Muscle of back (tissue), 13 donors: ENCODE measurements at places on chromosomes 2 and 18.

GRCh38 chr2:69997015-69997830, 35.8 kb upstream of the ASPRV1 start:
- DNase-seq = peak; percentile 17

DNA sequence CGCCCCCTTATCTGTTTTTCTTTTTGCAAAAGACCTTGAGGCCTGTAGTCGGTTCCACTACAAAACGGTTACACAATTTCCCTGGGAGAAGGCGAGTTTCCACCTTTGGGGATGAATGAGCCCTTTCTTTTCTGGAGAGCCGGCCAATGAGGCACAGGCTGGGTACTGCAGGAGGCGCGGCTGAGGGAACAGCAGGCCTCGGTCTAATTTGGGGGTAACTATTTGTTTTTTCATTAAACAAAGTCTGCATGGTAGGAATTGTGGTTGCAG, 129.2 kb downstream of the MYCN start:
- no peak for DNase-seq

- no peak for DNase-seq
These were observed 58.5 kb downstream of the HS1BP3 start for GRCh38 chr2:20592106-20593071.

DNA sequence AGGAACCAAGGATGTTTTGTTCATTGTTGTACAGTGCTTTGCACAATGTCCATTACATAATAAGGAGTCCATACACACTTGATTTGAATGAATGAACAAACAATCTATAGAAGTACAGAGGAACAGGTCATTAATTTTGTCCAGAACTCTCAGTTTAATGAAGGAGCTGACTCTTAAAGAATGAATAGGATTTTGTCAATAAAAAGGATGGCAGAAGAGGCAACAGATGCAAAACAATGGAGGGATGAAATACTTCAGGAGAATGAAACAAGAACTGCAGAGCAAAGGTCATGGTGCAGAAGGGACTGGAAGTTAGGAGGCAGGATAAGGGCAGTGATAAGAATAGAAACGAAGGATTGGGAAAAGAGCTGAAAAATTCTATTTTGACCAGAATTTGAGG, 28.7 kb upstream of the COL5A2 start:
- no peak for DNase-seq

- DNase-seq = no peak
These were observed 259.2 kb downstream of the ASXL3 start for GRCh38 chr18:33837191-33837590.

- DNase-seq = no peak
These were observed 152.6 kb downstream of the COL6A3 start for GRCh38 chr2:237261327-237261726.

- no peak for DNase-seq
These were observed 82.0 kb downstream of the ATP9B start for GRCh38 chr18:79151191-79151590.

GRCh38 chr2:51959696-51960095, 927.8 kb upstream of the NRXN1 start:
- DNase-seq = no peak

- DNase-seq = no peak
These were observed 11.6 kb downstream of the FHL2 start for GRCh38 chr2:105387225-105387624.

GRCh38 chr2:125837611-125838010, 818.3 kb upstream of the GYPC start:
- DNase-seq = no peak

DNA sequence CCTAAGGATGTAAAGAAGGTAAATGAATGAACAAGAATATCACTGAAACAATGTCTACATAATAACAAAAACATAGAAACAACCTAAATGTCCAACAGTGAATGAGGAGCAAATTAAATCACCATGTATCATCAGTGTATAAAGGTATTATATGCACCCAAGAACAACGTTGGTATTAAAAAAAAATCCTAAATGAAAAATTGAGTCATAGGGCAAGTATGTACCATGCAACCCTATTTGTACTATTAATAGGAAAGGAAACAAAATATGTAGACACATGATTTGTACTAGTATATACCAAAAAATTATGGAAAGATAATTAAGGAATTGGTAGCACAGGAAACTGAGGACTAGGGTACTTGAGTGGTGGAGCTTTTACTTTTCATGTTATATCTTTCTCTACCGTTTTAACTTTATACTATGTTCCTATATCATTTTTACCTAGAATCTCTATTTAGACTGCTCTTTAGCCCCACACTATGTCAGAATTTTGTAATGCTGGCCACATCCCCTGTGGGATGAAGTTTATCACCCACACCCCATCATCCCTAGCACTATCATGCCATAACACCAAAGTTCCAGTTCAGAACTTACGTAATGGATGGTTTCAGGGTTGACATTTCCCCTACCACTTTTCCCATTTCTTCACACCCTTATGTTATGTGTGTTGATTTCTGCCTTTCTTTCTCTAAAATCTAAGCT, 25.6 kb downstream of the IKZF2 start:
- DNase-seq = no peak

GRCh38 chr2:222424729-222425671, 657 bp downstream of the SGPP2 start:
- DNase-seq = no peak

DNA sequence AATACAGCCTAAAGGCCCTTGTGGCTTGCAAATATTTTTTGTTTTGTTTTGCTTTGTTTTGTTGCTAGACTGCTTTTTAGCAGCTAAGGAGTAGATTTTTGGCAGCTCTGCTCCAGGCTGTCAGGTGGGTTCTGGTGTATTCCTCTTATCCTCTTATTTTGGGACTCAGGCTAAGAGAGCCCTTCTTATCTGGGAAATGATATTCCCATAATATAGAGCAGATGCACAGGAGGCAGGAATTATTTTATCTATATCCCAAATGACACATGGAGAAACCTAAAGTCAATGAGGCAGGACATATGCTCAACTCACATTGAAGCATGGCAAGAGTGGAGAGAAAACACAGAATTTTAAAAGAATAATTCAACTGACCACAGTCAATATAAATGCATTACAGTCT, 369.6 kb downstream of the RIT2 start:
- no peak for DNase-seq
